Stimulated activated CD8-positive, alpha-beta memory T cell treated with anti-CD3 and anti-CD28 coated beads, Interleukin-7, amount 100 ng/mL, for 48 hours (primary cell): ENCODE measurements at places on chromosomes 13 and 19.

DNA sequence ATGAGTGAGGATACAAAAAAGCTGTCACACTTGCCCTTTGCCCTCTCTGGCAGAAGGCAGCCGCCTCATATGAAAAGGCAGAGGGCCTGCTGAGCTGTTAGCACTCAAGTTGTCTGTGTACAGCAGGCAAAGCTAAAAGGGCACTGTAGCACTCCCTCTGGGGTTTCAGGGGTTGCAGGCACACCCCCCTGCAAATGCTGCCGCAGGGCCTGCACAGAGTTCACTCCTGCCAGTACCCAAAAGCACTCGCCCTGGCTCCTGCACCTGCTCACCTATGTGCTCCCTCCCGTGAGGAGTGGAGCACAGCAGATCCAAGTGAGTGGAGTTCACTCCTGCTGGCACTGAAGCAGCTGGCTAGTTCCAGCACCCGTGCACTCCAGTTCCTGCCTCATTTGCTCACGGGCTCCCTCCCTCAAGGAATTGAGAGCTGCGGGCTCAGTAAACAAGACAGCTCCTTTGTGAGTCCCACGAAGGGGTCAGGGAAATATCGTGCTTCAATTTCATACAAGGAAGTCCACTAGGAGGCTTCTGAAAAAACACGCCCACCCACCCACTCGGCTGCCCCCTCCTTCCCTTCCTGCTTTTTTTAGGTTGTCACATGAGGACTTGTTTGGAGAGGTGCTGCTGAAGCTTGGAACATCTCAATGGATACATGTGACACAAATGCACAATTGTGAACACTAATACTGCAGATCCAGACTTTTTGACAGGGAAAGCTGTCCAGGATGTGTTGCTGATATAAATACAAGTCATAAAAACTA, 9.9 kb upstream of the RCBTB2 start:
- DNase-seq = no peak

DNA sequence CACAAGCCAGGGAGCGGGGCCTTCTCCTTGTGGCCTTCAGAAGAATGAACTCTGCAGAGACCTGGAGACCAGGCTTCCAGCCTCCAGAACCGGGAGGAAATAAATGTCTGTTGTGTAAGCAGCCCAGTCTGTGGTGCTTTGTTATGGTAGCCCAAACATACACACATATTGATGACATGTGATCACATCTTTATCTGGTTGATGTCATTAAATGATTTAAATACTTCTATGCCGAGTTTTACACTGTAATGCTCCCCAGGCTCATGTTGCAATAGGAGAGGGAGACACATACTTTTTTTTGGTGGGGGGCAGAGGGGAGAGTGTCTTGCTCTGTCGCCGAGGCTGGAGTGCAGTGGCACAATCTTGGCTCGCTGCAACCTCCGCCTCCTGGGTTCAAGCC, 188.0 kb upstream of the IRS2 start:
- DNase-seq = no peak

DNA sequence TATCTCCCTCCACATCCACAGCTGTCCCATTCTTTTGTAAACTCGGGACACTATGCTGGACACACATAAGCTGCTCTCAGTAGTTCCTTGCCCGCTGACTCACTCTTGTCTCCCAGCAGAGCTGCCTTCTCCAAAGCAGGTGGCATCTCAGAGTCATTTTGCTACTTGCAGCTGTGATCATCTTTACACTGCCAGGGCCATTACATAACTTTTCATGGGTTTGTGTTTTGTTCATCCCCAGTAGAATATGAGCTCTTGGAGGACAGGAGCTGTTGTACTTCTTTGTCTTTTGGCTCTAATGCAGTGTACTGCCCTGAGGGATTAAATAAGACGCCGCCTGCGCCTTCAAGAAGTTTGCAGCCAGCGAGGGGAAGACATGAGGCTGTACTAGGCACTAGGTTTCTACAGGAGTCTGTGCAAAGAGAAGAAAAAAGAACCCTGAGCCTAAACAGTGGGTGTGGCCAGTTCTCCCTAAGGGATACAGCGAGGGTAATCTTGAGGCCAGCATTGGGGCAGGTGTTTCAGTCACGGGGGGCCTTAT, 40.8 kb upstream of the GPR183 start:
- no peak for DNase-seq

DNA sequence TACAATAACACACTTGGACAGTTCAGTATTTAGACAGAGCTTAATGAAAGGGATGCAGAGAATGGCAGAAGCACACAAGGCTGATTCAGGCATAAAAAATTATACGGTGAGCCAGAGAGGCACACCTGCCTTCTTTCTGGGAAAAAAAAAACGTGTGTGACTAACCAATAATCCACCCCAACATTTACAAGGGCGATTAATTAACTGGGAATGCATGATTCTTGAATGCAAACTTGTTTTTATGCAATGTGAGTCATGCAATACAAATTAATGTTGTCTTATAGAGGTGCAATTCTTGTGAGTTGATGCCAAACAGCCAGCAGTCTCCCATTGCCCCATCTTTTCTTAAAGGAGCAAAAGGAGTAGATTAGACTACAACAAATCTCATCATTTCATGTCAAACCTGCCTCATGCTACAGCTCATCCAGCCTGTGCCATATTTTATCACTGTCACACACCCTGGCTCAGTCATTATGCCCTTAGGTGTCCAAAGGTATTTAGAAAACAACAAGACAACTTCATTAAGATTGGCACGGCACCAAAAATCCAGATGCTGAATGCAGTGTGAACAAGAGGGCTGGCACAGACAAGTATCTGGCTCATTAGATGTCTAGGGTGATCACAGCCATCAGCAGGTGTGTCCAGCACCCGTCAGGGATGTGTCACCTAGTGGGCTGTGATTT, 721.1 kb downstream of the EFNB2 start:
- no peak for DNase-seq

- DNase-seq = peak; percentile 51
Measured at GRCh38 chr19:50909240-50910070, 1.7 kb downstream of the KLK4 start.

- DNase-seq = no peak
Measured at GRCh38 chr13:96130818-96131340, 41.0 kb downstream of the HS6ST3 start.

DNA sequence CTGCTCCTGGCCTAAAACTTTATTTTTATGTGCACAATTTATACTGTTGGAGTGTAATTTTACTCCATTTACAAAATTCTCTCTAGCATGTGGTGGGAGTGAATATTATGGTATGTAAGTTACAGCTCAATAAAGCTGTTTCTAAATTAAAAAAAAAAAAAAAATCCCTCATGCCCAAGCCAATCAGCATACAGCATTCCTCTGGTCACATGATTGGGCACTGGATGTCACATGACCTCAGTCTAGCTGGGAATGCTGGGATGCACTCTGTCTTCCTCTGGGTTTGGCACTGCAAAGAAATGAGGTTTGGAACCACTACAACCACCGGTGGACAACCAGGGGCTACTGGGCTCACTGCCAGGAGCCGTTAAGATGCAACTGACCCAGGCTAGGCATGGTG, 67.6 kb downstream of the ZNF557 start:
- no peak for DNase-seq

GRCh38 chr19:57016076-57016475, 103.7 kb upstream of the USP29 start:
- DNase-seq = no peak

- no peak for DNase-seq
Measured at GRCh38 chr19:14368011-14368513, 13.2 kb upstream of the ADGRE5 start.

GRCh38 chr19:6866741-6867151, 20.6 kb upstream of the ADGRE1 start:
- DNase-seq = no peak

- DNase-seq = no peak
Measured at GRCh38 chr13:46140044-46140443, 35.2 kb upstream of the CPB2 start.

- DNase-seq = no peak
Measured at GRCh38 chr19:13644645-13645044, 119.7 kb upstream of the MRI1 start.

DNA sequence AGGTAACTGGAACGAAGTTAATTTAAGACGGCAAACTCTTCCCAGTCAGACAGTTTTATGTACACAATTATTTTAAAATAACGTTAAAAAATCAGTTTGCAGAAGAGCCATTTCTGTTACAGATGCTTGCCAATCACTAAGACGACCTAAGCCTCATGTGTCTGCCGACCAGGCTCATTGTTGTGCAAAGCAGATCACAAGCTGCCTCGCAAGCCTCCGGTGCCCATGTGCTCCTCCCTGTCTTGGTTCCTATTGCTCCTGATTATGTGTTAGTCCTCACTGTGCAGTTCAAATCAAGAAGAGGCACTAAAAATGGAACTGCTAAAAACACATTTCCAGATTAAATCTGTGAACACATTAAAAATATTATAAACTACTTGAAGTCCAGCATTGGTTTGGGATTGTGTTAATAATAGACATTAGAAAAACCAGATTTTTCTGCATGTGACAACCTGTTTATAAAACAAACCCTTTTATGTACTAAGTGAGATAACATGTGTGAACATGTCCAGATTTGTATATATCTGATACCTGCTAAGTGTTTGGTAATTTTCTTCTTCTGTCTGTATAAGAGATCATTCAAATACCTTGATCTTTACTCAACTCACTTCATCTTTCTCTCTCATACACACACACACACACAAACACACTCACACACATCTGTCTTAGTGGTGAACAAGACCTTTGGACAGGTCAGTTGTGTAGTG, 81.9 kb upstream of the SLC15A1 start:
- DNase-seq = no peak

GRCh38 chr13:30924721-30925120, 7.7 kb upstream of the TEX26 start:
- DNase-seq = no peak

DNA sequence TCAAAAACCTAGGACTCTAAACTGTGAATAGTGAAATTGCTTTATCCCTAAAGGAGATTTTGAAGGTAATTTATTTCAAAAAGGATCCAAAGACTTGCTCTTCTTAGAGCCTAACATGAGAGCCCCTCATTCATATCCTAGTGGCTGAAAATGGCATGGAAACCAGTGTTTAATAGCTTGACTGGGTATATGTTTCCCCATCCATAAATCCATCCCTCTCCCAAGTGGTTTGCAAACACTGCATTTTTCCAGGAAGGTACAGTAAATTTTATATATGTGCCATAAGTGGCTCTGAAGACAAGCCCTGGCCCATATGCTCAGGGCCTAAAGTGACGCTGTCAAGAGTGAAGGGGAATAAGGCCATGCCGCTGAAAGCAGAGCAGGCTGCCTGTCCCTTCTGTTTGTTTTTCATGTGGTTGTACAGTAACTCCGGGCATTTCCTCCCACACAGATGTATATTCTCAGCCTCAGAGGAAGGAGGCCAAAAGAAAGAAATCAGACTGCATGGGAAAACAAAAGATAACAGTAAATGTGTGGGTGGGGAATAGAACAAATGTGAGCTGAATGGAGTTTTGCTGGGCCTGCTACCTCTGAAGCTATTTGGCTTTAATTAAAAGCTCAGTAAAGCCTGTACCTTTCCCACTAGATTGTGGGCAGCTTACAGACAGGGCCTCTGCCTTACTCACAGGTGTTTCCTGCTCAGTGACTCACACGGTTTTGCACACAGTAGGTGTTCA, 181.9 kb downstream of the PCDH9 start:
- DNase-seq = no peak

DNA sequence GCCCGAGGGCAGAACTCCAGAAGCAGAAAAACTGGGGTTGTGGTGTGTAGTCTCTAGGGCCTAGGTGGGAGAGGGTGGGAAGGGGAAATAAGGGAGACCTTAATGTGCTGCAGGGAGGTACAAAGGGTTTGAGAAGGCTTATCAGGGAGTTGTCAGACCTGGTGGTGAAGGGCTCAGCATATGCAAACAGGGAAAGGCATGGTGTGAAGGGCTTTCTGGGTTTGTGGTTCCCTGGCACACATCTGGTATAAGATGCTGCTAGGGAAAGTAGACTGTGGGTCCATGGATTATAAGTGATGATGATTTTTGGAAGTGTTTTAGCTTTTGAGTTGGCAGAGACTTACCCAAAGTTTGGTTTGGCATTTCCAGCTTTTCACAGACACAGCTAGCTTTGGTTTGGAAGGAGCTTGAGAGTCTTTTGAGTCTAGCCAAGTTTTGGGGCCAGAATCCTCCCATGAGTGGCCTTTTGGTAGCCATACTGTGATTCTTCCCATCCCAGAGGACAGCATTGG, 2.2 kb downstream of the TRIM28 start:
- DNase-seq = no peak

DNA sequence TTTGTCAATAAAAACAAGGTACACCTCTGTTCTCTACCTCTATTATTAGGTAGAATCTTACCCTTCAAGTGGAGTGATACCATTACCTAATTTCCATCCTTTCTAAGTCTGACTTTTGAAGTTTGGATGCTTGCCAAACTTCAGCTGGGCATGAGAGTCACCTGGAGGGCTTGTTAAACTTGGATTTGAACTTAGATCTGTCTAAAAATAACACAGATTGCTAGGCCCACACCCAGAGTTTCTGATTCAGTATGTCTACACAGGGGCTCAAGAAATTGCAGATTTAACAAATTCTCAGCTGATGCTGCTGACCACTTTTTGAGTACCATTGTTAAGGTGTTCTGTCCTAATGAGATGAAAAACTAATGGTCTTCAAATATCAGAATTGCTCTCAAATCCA, 512.2 kb downstream of the LMO7 start:
- no peak for DNase-seq

DNA sequence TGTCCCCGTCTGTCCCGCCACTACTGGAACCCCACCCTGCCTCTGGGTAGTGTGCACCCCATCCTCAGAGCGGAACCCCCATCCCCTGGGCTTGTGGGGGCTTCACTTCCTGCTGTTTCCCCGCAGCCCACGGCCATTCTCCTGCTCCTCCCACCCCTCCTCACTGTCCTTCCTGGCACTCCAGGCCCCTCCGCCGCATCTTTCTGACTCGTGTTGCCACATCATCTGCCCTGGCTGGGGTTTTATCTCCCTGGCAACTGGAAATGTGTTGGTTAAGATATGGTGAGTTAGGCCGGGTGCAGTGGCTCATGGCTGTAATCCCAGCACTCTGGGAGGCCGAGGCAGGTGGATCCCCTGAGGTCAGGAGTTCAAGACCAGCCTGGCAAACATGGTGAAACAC, 37.3 kb downstream of the KDM4B start:
- no peak for DNase-seq

DNA sequence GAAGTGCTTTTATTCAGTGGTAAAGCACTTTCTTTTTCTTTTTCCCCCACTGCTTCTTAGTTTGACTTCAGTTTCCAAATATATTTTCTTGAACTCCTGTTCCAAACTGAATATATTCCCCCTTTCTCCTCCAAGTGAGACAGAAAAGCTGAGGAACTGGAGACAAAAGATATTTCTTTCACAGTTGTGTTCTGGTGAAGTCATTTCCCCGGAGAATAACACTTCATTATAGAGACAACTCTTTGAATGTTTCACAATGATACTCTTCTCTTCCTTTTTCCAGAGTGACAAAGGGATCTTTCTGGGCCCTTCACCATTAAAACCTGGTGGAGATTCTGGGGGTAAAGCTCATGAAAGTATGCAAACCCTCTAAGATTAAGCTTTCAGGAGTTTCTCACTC, 860.8 kb upstream of the SLITRK5 start:
- no peak for DNase-seq
